ENCODE measurements at places on chromosomes 2 and 18.
A peak's percentile ranks its signal among the peaks of the same experiment; 100 is the strongest.

GRCh38 chr2:65353046-65353445 is 79.4 kb downstream of the SPRED2 start:
- DNase-seq, result peak; percentile 26

DNA sequence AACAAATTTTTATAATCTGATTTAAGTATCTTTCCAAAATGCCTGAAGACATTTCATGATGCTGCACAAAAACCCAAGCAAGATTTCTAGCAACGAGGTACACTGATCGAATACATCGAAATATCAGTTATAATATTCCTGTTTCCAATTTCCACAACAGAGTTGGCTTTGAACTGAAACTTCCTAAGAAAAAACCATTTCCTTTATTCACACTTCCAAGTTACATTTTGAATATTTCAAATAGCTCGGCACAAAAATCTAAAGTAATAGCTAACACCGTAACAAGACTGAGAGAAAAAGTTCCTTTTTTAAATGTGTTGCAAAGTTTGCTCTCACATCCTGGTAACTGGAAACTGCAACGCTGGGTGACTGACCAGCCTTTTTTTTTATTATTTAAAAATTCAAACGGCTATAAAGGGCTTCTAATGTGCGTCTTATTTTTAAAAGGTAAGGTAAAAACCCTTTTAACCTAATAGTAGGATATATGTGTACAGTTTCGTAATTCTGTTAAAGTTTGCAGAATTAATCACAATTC is 1.7 kb downstream of the HNRNPLL start:
- DNase-seq, result peak; percentile 23

DNA sequence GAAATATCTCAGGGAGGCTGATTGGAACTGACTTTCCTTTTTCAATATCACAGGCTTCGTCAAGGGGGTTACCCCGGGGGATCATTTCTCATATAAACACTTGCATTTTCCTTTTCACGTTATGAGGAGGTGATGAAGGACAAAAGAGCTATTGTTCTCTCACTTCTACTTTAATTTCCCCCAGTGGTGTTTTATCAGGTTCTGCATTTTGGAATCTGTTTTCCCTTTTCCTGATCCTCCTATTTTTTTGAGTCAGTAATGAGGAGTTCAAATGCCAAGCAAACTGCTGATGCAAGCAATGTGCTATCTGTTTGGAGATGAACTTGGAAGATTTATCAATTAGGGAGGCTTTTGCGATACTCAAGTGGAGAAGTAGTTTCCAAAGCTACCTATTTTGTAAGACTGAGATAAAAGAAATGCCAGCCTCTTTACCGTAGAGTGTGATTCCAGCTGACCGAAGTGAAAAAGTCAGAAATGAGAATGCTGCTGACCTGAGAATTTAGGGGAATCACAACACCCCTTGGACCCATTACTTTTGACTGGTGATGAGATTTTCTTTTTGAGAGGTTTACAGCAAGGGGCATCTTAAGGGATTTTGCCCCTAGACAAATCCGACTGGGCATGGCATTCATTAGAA is 556.0 kb downstream of the RNF144A start:
- no peak for DNase-seq

DNA sequence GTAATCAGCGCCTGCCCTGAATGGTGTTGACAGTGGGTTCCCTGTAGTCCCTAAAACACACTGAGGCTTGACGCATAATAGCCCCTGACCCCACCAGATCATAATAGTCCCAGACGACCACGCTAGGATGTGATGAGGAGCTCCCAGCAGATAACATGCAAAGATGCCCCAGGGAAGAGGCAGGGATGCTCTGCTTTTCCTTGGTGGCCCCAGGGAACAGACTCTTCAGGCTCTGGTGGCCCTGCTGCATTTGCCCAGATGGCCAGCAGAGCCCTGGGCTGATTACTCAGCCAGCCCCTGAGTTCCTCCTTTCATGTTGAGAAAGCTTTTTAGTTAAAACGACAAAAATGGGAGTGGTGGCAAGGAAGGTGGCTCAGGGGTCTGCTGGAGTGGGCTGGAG is 5.9 kb upstream of the NCKAP5 start:
- no peak for DNase-seq

DNA sequence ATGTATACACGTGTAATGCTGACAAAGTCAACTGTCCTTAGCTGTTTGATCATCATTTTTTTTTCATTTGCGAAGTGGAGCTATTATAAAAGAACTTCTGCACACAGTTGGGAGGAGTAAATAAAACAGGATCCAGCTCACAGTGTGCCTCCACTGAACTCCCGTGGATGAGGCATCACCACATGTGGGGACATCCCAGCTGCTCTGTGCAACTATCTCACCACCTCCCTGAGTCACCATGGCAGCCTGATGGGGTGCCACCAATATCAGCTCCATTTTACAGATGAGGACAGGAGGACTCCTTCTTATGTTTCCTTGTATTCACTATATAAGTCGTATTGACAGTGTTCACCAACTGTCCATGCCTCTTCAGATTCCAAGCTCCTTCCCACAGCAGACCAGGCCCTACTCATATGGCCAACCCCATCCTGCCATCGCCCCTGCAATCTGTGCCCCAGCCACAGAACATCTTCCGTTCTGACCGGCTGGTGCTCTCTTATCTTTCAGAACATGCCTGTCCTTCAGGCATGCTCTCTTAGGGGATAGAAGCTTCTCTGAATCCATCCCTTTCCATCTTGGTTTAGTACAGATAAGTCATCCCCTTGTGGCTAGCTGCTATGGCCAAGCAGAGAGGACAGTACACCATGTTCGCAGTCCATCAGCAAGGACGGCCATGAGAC is 288.1 kb downstream of the RNF144A start:
- no peak for DNase-seq

DNA sequence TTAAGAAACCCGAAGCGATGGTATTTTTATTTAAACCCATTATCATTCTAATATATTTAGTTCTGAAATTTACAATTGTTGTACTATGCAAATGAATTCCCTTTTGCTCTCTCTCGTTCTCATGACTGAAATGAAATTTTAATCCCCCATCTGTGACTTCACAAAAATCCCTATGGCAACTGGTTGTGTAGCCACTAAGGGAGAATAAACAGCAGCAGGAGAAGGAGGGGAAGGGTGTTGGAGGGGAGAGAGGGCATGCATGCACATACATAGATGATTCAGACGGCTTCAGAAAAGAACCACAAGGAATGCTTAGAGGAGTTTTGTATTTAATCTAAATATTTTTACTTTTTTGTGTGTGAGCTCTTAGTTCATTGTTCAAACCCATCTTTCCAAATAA is 36.8 kb downstream of the CPS1 start:
- DNase-seq, result peak; percentile 75

- no peak for DNase-seq
Observed at GRCh38 chr18:34495506-34495905, 214.6 kb upstream of the DTNA start.

DNA sequence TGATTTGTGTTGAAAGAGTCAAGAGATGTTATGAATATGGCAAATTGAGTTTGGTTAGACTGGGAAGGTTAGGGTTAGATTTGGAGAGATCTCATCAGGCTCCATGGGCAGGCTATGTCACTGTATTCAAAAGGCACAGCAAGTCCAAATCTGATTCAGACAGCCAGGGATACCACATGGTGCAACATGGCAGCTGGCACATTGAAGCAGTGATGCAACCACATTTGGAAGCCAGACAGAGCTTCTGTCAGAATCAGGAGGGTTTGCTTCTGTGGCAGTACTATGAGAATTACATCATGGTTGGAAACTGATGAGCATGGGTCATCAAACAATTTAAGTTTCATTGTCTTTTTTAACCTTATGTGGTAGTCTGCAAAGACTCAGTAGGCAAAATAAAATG is 772.2 kb downstream of the SUCLG1 start:
- DNase-seq, result no peak

- no peak for DNase-seq
Observed at GRCh38 chr2:119327431-119327830, 39.2 kb downstream of the C2orf76 start.

GRCh38 chr2:854460-854859 is 96.2 kb upstream of the SNTG2 start:
- peak; percentile 79 for DNase-seq

DNA sequence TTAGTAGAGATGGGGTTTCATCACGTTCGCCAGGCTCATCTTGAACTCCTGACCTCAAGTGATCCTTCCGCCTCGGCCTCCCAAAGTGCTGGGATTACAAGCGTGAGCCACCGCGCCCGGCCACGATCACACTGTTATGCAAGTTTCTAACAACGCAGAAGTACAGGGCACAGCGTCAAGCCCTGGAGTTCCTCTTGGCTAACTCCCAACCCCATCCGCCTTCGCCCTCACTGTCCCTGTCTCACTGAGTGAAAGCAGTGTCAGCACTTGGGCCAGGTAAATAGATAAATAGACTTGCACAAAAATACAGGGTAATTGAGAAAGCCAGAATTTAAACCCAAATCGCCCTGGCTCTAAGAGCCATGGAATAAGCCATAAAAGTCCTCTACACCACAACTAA is 111.7 kb downstream of the ACVR1 start:
- DNase-seq, result no peak

GRCh38 chr2:149027590-149028250 is 10.8 kb upstream of the LYPD6B start:
- no peak for DNase-seq

DNA sequence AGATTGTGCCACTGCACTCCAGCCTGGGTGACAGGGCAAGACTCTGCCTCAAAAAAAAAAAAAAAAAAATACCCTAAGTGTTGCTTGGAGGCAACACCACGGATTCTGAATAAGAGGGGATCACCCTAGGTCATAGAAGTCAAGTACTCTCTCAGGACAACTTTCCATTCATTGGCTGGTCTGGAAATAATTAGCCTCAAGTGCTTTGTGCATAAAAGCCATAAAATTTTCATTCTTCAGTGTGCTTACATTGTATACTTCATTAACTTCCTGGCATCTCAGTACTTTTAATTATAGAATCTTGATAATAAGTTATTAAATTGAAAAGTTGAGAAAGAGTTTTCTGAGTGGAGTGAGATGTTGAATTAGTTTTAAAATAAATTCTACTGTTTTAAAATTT is 876.1 kb upstream of the FAM98A start:
- DNase-seq, result no peak

DNA sequence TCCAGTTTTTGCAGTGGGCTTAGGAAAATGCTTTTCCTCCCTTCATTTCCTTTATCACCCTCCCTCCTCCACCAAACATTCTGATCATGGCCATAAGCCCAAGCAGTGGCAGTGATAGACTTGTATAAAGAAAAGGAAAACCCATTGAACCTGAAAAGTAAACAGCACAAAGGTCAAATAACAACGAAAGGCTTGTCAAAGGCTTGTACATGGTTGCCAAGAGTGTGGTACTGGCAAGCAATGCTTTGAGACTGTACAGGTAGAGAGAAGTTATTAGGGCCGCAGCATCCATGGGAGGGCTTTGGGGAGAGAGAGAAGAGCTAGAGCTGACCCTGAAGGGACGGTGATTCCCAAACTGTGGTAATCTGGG is 2.1 kb upstream of the VWA3B start:
- DNase-seq, result no peak

DNA sequence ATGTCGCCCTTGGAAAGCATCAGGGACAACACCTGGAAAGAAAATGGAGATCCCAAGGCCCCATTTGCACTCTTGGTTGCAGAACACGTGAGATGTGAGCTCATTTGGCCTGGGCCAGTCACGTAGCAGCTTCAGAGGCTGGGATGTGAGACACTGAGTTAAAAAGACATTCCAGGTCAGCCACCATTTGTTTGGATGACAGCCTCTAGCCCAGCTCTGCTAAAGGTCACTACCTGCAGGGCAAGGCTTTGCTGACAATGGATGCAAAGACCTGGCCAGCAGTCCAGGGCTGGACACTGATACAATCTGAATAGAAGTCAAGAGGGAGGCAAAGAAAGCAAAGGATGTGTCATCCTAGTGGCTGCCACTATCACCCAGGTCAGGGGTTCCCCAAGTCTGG is 83.9 kb upstream of the LRPPRC start:
- no peak for DNase-seq

DNA sequence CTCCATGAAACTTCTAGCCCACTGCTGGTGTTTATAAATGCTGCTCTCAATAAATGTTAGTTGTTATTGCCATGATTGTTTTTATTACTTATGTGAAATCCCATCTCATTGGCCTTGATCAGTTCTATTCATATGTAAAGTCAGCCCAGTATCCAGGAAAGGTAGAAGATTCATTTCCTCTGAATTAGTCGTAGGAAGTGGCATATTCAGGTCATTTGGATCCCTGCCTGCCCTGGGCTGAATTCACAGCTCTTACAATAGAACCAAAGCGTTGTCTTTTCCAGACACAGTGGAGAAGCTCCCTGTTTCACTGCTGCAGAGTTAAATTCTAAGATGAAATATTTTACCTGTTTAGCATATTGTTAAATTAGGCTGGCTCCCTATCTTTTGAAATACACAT is 70.3 kb downstream of the MAIP1 start:
- no peak for DNase-seq

- no peak for DNase-seq
Observed at GRCh38 chr2:145066151-145066661, 546.3 kb upstream of the ZEB2 start.

DNA sequence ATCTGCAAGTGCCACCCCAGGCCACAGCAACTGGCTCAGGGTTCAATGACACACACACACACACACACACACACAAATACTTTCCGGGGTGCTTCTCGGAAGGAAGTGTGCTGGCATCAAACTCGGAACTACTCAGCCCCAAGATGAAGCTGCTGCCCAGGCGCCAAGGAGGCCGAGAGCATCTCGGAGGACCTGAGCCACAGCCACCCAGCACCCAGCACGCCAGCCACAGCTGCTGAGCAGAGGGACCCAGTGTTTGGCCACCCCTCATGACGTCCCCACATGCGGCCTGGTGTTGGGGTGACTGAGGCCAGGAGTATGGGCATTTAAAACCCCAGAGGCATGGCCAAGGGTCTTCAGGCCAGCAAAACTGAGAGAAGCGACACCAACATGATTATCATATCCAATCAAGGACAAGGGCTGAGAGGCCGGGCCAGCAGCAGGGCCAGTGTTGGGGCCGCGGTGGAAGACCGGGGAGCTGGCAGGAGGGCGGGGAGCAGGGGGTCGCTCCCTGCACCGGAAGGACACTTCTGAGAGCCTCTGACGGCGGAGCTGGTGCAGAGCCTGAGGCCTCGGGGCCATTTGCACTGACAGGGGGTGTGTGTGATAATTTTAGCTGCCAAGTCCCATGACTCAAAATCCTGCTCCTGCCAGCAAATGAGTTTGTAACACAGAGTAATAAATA is 61.8 kb downstream of the BIN1 start:
- DNase-seq, result no peak

DNA sequence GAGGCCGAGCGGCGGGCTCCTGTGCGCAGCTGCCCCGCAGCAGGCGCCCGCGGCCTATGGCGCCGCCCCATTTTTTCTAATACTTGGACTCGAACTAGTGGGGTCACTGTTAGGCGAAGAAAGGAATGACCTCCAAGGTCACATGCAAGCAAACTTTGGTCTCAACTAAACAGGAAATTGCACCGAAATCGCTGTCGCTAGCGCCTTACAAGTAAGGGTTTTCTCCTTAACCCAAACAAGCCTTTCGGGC is 339 bp downstream of the ACAA2 start:
- DNase-seq, result no peak

GRCh38 chr2:44953499-44953883 is 12.0 kb downstream of the SIX3 start:
- DNase-seq, result no peak

All from HAP-1 (cell line).